ENCODE measurements at places on chromosomes 2 and 18.

GRCh38 chr18:26014462-26014861 lies 76.0 kb downstream of the SS18 start:
- no peak for DNase-seq

- no peak for DNase-seq
Measured at GRCh38 chr2:66679442-66679841, 244.5 kb downstream of the MEIS1 start.

GRCh38 chr2:46657042-46657504 lies 177.7 kb downstream of the TMEM247 start:
- DNase-seq: peak; percentile 44

- DNase-seq: peak; percentile 34
Measured at GRCh38 chr2:135532581-135532980, 1.3 kb downstream of the R3HDM1 start.

- no peak for DNase-seq
Measured at GRCh38 chr2:219523031-219523671, 8.9 kb downstream of the ASIC4 start.

DNA sequence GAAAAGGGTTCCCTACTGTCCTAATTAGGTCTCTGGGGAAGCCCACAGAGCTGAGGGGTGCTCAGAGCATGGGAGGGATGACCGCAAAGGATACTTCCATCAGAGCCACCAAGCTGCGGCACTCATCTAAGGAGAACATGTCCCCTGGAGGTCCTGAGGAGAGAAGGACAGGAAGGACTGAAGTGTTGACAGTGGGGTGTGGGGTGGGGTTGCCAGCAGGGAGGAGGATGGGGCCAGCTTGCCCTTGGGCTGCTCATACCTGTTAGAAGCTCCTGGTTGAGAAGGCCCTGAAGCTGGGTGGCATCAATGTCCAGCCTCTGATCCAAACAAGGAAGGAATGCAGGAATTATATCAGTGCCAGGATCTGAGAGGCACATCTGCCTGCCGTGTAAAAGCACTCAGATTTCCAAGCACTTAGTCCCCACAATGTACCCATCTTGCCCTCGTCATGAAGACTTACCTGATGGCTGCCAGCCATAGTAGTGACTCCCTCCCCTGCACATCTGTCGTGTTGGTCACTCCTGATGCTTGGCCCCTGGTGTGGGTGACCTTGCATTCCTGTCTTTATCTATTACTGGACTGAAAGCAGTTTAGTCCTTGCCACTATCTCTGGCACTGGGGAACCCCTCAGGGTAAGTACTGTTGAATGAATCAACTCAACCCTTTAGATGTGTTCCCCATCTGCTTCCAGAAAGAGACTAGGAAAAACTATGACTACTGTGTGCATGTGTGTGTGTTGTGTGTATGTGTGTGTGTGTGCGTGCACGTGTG lies 68.9 kb downstream of the CAPN13 start:
- no peak for DNase-seq

DNA sequence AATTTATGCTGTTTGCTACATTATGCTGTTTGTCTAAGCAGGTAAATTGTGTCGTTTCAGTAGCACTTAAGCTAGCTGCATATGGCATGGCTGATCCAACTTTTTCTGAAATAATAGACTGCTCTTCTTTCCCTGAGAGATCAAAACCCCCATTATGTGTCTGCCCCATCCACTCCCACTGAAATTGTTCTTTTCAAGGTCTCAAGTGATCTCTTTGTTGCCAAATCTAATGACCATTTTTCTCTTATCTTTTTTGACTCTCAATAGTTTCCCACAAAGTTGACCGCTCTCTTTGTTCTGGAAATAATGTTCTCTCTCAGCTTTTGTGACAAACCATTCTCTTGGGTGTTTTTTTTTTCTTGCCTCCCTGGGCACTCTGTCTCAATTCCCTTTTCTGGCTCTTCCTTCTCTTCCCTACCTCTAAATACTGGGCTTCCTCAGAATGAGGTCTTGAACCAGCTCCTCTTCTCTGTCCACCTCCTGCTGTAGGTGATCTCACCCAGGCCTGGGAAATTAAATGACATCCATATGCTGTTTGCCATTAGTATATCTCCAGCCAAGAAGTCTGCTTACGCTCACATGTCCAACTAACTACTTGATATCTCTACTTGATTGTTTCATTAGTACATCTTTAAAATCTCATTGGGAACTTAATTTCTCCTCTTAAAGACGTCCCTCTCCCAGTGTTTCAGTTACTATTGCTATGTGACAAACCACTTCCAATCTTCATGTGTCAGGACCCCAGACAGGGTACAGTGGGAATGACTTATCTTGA lies 107.3 kb upstream of the TLK1 start:
- DNase-seq: no peak

DNA sequence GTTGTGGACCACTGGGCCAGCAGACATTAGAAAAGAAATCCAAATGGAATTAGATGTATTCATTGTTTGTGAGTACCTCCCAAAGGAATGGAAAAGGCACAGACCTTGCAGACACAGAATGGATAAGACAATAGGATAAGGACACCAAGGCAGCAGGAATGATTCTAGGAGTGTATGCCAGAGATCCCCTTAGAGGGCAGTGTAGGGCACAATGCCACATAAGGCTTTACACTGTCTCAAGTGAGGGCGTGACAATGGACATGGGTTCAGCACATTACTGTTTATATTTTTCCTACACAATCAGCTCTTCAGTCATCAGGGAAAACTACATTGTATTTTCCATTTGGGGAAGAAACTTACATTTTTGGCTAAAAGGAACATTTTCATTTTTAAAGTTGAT lies 250.9 kb downstream of the PTH2R start:
- peak; percentile 35 for DNase-seq

DNA sequence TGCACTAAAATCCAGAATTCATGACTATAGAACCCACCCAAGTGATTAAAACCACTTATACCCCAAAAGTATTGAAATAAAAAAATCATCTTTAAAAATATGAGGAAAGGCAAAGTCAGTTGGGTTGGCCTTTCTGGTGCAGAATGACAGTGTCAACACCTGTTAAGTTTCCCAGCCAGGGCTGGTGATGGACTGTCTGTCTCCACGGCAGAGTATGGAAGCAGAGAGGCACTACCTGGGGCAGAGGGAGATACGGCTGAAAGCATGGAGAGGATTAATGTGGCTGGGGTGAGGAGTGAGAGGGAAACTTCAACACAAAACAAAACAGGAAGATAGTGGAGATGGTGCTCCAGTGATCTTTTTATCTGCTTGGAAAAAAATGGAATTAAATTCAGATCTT lies 215.8 kb downstream of the FAM210A start:
- DNase-seq: no peak

GRCh38 chr2:75431276-75431675 lies 129.5 kb downstream of the EVA1A start:
- DNase-seq: no peak

- no peak for DNase-seq
Measured at GRCh38 chr2:74041182-74041581, 56.5 kb downstream of the TET3 start.

- DNase-seq: no peak
Measured at GRCh38 chr18:63254716-63255399, 64.7 kb downstream of the BCL2 start.

GRCh38 chr18:22314001-22314400 lies 103.7 kb downstream of the CTAGE1 start:
- no peak for DNase-seq

- DNase-seq: no peak
Measured at GRCh38 chr2:117738991-117739839, 75.3 kb upstream of the DDX18 start.

DNA sequence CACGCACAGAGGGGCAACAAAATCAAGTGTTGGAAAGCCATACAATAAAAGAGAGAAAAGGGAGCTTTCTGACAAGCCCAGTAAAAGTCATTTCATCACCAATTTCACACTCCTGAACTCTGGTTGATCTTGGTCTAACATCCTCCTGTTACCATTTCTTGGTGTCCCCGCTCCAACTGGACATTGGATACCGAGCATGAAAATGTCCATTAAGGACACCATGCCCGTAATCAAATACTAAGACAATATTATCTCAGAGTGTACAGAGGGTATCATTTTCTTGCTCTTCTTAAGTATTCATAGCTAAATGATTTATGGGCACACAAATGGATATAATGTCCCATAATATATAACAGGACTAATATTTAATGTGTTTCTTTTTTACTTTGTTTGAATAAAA lies 218.9 kb downstream of the EPHA4 start:
- DNase-seq: no peak

GRCh38 chr2:124339709-124340108 lies 314.6 kb downstream of the CNTNAP5 start:
- peak; percentile 8 for DNase-seq

DNA sequence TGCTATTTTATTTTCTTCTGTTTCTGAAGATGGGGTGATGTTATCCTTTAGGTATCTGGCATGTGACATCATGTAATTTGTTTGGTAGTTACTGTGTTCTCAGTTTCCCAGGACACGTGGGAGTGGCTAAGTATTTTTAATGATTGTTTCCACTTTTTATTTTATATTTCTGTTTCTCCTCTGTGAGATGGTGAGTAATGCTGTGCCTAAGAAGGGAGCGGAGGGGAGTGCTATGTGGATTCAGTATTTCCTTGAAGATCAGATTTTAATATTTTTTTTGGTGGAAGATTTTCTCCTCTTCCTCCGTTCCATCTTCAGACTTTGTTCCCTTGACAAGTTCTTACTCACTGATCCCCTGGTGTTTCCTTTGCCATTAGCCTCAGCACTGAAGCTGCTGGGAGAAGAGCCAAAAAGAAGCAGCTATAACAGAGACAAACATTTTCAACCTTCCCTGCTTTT lies 180.0 kb upstream of the MMADHC start:
- peak; percentile 36 for DNase-seq

GRCh38 chr2:179049546-179050311 lies at the start of gene CCDC141:
Gene CCDC141, minus strand, starts transcription at chr2:179050137. Its CDS starts 196 bp downstream, at chr2:179049941.
- DNase-seq: no peak

GRCh38 chr18:35969676-35970075 lies 2.8 kb upstream of the RMP24 start:
- DNase-seq: no peak

GRCh38 chr18:60202708-60203107 lies 169.9 kb downstream of the MC4R start:
- no peak for DNase-seq

- DNase-seq: peak; percentile 74
Measured at GRCh38 chr2:156430980-156431358, 5.2 kb upstream of the GPD2 start.

All from MCF 10A (cell line).